Right hindlimb (tissue), 1 donor: ENCODE measurements at places on chromosomes 3 and 15.
A peak's percentile ranks its signal among the peaks of the same experiment; 100 is the strongest.

DNA sequence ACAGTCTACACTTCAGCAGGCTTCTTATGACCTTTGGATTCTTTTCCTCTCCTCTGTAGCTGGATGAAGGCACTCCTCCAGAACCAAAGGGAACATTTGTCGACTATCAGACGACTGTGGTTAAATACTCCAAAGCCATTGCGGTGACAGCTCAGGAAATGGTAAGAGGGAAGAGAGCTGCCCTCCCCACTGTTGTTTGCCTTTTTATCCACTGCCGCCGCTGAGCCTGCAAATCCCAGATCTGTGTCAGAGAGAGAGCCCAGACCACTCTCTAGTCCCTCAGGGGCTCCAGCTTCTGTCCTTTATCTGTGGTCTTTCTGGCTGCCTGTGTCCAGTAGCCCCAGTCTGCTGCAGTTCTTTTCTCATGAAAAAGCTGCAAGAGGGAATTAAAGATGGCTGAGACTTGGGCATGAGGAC lies 261.5 kb upstream of the TPM1 start:
- DNase-seq, result no peak

- DNase-seq, result no peak
Measured at GRCh38 chr3:128609294-128609693, 41.3 kb downstream of the RPN1 start.

DNA sequence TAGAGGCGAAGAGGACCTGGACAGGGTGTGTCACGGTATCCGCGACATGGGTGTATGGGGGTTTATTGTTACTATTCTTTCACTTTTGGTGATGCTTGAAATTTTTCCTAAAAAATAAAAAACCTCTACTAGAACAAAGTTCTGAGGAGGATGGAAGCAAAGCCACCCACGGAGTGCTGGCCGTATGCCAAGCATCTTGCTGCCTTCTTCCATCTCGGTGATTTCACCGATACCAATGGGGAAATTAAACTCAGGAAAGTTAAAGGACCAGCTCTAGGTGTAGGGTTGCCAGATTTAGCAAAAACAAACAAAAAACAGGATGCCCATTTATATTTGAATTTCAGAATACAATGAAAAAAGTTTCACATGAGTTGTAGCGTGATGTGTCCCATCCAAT lies 33.9 kb downstream of the SMAD6 start:
- no peak for DNase-seq

DNA sequence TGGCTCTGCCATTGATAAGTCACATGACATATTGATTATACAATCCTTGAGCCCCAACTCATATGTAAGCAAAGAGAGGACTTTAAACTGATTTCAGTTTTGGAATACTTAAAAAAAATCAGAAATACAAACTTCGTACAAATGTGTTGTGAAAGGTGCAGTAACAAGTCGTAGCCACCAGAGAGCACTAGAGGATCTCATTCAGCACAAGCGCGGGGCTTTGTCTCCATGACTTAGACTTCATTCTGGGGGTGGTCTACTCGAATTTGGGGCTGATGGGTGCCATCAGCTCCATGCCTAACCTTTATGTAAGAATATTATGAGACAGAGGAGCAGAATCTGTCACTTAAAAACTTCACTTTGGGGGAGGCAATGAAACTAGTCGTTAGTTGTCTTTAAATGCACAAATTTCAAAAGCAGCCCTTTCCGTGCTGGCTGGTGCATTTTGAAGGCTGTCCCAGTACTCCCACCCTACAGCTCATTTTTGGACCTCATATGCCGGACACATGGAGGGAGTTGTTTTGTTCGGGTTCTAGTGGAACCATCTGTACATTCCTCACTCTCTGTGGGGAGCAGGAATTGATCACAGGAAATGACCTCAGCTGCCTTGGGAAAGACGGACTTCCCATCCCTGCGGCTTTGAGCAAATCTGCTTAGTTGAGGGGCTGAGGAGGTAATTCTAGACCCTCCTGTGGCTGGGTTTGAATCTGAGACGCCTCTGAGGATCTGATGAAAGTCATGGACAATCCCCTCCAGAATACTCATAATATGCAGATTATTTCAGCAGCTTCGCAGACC lies 27.5 kb upstream of the MASP1 start:
- DNase-seq, result peak; percentile 49

- DNase-seq, result no peak
Measured at GRCh38 chr3:14141144-14141543, 16.3 kb downstream of the TMEM43 start.

- no peak for DNase-seq
Measured at GRCh38 chr3:23461069-23461468, 257.9 kb downstream of the UBE2E2 start.

DNA sequence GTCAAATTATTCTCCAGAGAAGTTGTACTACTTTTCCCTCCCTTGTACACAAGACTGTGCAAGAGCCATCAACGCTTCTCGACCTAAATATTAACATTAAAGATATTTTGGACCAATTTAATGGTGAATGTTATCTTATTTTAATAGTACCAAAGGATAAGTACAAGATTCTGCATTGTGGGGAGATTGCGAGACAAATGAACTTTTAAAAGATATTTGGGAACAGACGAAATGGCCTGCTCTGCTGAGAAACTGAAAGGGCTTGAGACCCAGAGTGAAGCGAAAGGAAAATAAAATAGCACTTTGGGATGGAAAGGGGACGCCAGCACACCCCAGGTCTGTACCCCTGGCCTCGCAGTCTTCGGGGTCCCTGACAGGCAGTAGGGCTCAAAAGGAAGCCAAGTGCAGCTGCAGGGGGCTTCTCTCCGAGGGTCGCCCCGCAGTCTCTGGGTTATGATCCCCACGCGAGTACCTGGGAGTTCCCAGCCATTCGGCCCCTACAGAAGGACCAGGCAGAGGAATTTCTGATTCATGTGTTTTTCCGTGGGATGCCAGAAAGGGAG lies 97.6 kb upstream of the VGLL3 start:
- no peak for DNase-seq

GRCh38 chr3:64548200-64548889 lies 139.5 kb downstream of the ADAMTS9 start:
- peak; percentile 91 for DNase-seq

- DNase-seq, result no peak
Measured at GRCh38 chr15:29832709-29833108, 10.4 kb upstream of the TJP1 start.

- DNase-seq, result no peak
Measured at GRCh38 chr3:122462406-122462805, 46.5 kb upstream of the WDR5B start.

- DNase-seq, result peak; percentile 30
Measured at GRCh38 chr3:110773413-110773954, 298.1 kb upstream of the NECTIN3 start.

- DNase-seq, result no peak
Measured at GRCh38 chr3:149495581-149496125, 21.2 kb downstream of the TM4SF4 start.

- no peak for DNase-seq
Measured at GRCh38 chr15:41941644-41942415, 30.5 kb downstream of the EHD4 start.

DNA sequence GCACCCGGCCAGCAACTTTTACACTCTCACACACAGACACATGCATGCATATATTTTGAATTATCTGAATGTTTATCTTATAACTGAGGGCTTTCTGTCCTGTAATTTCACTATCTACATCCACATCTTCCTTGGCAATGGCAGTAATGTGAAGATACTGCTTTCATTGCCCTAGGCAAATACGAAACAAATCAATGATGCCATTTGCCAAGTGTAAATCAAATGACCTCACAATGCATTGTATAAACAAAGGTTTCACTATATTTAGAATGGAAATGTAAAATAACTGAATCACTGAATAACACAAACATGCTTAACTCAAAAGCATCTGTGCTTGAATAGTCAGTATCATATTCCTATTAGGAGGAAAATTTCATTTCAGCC lies 455.6 kb downstream of the TBL1XR1 start:
- DNase-seq, result no peak

DNA sequence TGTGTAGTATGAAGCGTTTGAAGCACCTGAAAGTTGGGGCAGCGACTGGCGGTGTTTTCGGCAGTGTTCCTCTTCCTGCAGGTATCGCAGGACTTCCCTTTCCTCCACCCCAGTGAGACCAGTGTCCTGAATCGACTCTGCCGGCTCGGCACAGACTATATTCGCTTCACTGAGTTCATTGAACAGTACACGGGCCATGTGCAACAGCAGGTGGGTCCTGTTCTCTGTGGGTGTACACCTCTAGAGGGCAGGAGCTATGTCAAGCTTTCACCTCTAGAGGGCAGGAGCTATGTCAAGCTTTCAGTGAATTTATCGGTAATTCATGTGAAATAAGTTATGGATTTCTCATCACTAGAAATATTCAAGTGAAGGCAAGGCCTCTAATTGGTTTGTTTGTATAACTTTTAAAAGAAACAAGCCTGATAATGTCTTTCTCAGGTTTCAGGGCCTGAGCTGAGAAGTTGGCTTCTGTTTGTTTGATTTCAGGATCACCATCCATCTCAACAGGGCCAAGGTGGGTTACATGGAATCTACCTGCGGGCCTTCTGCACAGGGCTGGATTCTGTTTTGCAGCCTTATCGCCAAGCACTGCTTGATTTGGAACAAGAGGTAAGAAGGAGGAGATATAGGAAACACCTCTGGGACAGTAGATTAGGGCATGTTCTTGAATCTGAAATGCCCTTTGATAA lies 5.3 kb downstream of the TUBGCP4 start:
- DNase-seq, result no peak

DNA sequence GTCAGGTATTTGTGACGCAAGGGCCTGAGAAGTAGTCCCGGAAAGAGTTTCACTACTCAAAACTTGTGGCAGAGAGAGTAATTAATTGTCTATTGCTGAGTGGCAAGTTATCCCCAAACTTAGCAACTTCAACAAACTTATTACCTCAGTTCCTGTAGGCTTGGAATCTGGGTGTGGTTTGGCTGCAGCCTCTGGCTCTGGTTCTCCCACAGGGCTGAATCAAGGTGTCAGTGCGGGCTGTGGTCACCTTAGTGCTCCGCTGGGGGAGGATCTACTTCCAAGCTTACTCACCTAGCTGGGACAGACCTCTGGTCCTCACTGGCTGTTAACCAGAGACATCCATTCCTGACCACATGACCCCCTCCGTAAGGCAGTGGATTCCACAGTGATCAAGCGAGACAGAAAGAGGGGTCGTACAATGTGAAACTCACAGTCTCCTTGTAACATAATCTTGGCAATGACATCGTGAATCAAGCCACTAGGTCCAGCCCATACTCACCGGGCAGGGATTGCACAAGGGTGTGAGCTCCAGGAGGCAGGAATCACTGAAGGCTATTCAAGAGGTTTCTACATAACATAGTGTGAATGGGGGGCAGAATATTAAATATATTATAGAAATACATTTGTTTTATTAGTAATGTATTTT lies 138.3 kb downstream of the RYR3 start:
- DNase-seq, result no peak

DNA sequence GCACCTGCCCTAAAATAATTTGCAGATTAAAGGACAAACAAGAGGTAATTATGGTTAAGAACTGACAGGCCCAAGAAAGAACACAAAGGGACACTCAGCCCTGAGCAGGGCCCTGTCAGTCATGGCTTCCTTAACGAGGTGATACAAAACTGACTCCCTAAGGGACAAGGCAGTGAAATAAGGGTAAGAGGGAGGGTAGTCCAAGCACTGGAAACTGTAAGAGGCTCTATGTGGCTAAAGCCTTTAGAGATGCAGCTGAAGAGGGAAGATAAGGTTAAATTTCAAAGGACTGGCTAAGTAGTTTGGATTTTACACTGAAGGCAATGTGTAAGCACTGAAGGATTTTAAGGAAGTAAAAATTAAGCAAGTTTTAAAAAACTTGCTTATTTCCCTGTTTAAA lies 3.9 kb downstream of the ATR start:
- no peak for DNase-seq

GRCh38 chr3:49804141-49805041 lies 1.3 kb downstream of the INKA1 start:
- peak; percentile 46 for DNase-seq

DNA sequence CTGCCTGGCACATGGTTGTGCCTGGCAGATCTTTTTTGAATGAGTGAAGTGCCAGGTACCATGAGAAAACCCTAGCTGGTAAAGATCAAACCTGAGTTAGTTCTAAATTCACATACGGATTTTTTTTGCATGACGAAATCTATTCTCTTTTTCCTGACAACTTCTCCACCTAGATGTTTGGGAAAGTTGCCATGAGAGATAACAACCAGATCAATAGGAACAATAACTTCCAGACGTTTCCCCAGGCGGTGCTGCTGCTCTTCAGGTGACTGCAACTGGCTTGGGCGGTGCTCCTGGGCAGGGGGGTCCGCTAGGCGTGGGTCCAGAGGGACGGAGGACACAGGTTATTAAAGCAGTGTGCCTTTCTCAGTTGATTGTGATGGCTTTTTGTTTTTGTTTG lies 71.8 kb downstream of the CHDH start:
- DNase-seq, result no peak

DNA sequence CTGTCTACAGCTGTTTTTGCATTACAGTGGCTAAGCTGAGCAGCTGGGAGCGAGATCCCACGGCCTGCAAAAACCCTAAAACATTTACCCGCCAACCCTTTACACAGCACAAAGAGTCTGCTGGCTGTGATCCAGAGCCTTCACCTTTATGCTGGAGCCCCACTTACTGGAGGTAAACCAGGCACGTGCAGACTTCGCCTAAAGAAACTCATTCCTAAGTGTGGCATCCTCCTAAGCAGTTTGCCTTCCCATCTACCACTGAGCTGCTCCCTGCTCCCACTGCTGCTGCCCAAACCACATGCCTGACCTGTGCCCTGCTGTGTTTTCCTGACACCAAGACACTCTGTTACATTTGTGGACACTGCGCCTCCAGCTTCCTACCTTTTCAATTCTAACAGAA lies 53.0 kb downstream of the CHSY1 start:
- DNase-seq, result no peak

- DNase-seq, result no peak
Measured at GRCh38 chr3:177055605-177056571, 141.4 kb downstream of the TBL1XR1 start.

DNA sequence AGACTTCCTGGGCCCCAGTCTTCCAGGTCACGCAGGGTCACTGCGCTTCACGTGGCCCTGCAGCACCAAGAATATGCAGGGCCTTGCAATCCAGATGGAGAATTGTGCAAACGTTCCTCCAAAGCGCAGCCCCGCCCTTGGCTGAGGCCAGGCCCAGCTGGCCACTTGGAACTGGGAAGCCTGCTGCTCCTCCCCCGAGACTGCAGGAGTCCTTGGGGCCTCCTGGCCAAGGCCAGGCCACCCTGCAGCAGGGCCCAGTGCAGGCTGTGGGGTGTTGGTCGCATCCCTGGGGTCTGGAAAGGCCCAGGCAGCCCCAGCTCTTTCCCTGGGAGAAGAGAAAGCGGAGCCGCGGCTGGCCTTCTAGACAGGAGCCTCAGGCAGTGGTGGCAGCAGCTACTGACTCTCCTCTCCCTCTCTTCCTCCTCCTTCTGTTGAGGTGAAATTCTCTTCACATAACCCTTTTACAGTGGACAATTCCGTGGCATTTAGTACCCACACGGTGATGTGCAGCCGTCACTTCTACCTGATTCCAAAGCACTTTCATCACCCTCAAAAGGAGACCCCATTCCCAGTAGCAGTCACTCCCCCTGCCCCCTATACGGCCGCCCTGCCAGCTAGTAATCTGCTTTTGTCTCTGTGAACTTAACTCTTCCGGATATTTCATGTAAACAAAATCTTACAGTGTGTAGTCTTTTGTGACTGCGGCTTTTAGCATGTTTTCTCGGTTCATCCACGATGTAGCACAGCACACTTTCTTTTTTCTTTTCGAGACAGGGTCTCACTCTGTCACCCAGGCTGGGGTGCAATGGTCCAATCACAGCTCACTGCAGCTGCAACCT lies 103.9 kb downstream of the TMEM266 start:
- DNase-seq, result peak; percentile 62

GRCh38 chr3:171508206-171508605 lies 48.0 kb upstream of the TNIK start:
- no peak for DNase-seq
